ENCODE measurements at places on chromosomes 11 and 22.

GRCh38 chr22:30183861-30184278, 62.7 kb downstream of the LIF start:
- DNase-seq, result no peak

- no peak for DNase-seq
These were observed 159.3 kb upstream of the GRK3 start for GRCh38 chr22:25404928-25405816.

DNA sequence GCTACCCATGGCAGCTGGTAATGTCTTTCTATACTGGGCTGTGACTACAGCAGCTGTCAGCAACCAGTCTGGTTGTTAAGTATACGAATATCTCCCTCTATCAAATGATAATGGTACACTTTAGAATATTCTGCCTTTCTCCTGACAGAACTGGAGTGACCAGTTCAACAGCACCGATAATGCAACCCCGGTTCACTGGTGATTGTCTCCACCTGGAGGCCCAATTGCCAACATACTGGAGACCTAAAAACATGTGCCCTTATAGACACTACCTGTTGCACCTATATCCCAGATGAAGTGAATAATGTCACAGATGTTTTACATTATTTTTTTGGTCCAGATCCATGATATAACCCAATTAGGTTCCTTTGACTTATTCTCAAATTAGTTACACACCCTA, 21.1 kb downstream of the OR5P2 start:
- DNase-seq, result no peak

DNA sequence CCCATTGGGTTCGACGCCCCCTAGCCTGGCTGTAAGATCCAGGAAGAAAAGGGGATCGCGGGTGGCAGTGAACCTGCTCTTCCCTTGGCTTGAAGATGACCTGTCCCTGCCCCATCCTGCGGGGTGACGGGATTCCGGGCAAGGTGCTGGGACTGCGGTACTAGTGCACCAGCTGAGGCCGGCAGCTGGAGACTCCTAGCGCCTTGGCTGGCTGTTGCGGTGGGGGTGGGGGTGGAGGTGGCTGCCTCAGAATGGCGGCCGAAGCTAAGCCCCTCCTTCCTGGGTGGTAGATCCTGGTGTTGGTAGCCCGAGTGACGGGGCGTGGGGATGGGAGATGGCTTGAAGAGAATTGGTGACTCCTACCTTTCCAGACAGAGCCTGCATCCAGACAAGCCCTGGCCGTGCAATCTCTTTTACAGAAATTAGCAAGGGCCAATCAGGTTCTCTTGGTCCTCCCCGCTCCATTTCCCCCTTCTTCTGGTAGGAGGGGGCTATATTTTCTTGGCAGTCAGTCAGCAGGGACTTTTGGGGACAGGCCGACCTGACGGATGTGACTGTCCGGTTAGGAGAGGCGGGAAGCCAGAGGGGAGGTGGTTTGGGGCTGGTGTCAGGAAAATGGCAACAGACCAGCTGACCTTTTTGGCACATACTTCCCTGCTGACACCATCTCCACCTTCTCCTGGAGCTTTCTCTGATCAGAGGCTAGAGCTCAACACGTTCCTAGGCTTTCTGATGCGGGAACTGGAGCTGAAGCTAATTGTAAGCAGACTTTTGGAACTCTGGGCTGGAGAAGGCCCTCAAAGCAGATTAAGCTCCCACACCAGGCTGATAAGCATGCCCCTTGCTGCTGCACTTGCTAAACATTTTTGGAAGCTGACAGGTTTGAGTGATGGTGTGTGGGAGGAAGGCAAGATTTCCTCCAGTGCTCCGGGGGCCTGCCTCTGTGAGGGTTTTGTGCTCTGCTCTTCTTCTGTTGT, 2.0 kb downstream of the NAV2 start:
- DNase-seq, result peak; percentile 47

Data from WTC11 (cell line).